Stimulated activated naive CD4-positive, alpha-beta T cell treated with Interleukin-2 at 50 U/mL for 16 hours (primary cell): ENCODE measurements at places on chromosomes 16 and 17.

DNA sequence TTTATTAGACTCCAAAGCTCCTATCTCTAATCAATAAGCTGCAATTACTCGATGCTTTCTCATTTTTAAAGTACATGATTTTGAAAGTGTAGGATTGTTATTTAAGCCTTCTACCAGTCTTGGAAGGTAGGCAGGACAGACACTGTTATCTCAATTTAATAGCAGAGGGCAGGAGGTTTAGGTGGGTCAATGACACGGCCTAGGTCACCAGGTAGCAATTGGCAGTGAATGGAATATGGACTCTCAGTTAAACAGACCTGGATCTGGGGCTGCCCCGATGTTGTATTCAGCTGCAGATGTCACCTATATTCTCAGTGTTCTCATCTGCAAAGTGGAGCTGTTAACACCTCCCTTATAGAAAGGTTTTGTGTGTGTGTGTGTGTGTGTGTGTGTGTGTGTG, 124.4 kb upstream of the ANKFN1 start:
- no peak for DNase-seq

- no peak for DNase-seq
Observed at GRCh38 chr16:23784811-23785447, 30.1 kb downstream of the CHP2 start.

DNA sequence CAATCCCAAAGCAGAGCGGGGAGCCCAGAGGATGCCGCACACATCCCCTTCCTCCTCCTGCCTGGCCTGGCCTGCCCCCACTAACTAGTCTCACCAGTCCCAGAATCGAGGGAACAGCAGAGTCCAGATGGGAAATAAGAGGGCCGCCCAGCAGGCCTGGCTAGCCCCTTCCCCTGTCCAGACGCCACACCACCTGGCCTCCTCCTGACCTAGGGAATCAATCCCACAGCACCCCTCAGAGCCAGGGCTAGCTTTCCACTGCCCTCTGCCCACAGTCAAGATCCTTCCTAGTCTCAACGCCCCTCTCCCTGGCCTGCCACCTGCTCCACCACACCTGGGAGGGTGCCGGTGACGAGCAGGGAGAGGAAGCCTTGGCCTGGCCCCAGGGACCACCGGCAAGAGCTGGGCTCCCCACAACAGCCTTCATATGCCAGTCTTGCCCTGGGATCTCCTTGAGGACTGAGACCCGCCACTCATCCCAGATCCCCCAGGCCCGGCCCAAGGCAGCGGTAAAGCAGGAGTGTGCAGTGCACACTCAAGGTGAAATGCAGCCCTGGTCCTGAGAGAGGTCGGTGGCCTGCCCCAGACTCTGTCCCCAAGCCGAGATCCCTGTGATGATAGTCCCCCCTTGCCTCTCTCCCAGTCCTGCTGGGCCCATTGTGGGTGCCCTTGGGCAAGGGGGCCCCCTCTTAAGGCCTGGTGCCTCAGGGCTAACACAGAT, 27.9 kb downstream of the KATNB1 start:
- DNase-seq: no peak

GRCh38 chr17:12007466-12007865, 10.2 kb upstream of the ZNF18 start:
- DNase-seq: no peak

GRCh38 chr16:3952737-3953131, 72.2 kb upstream of the CREBBP start:
- DNase-seq: no peak

DNA sequence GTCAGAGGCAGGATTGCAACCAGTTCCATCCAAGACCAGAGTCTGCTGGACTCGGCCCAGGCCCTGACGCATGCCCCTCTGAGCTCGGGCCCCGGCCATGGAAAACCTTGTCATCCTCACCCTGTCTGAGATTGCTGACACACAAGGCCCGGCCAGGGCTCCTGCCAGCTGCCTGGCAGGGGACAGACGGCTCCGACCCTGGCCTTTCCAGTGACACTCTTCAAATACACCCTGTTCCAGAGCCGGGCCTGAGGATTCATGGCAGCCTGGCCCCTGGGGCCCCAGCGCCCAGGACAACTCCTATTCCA, 3.2 kb upstream of the PABPN1L start:
- no peak for DNase-seq

- no peak for DNase-seq
Observed at GRCh38 chr17:35716173-35716572, 15.3 kb upstream of the RASL10B start.

DNA sequence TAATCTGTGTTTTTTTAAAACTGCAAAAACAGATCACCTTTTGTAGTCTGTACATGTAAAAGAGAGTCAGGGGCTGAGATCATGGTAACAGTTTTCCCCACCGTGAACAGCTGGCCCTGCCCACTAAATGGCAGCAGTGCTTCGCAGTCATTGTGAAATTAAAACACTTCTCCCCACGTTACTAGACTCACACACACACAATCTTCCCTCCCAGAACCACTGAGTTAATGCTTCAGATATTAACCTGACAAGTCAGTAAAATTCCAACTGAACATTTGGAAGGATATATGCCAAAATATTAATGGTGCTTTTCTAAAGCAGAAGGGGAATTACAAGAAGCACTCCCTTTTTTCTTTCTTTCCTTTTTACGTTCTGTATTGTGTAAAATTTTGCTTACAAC, 1.2 kb upstream of the CD300LG start:
- no peak for DNase-seq

DNA sequence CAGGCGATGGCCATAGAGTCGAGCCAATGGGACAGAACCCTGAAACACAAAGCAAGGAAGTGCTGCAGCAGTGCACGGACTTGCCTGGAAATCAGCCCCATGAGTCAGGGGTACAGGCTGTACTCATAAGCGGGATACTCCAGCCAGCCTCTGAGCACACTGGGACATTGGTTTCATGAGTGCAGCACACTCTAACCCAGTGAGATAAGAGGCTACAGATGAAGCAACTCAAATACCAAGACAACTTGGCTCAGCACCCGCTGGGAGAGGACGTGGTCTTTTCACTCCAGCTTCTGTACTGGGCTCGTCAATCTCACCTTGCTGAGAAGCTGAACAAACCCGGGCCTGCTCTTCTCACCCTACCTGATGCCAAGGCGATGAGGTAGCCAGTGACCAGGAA, 98.2 kb downstream of the AXIN2 start:
- DNase-seq: no peak

GRCh38 chr17:42273474-42274252, 2.5 kb downstream of the STAT5B start:
- no peak for DNase-seq

- no peak for DNase-seq
Observed at GRCh38 chr16:3501783-3502400, 1.1 kb downstream of the CLUAP1 start.

DNA sequence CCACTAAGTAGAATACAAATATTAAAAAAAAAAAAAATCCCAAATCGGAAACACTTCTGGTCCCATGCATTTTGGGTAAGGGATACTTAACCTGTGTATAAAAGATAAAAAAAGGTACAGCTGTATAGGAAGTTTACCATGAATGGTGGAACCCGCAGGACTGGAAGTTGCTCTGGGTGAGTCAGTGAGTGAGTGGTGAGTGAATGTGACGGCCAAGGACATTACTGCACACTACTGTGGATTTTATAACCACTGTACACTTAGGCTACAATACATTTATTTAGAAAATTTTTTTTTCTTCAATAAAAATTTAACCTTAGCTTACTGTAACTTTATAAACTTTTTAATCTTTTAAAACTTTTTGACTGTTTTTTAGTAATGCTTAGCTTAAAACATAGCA, 71.3 kb upstream of the BCAR1 start:
- no peak for DNase-seq
